ENCODE measurements at places on chromosomes 12 and 14.

- peak; percentile 93 for DNase-seq
Measured at GRCh38 chr12:63955831-63956666, 111.5 kb downstream of the SRGAP1 start.

GRCh38 chr12:673849-674248 lies 10.6 kb upstream of the NINJ2 start:
- DNase-seq = no peak

- DNase-seq = peak; percentile 90
Measured at GRCh38 chr12:24226745-24227350, 277.4 kb upstream of the SOX5 start.

- DNase-seq = no peak
Measured at GRCh38 chr12:47122602-47123001, 42.8 kb upstream of the AMIGO2 start.

DNA sequence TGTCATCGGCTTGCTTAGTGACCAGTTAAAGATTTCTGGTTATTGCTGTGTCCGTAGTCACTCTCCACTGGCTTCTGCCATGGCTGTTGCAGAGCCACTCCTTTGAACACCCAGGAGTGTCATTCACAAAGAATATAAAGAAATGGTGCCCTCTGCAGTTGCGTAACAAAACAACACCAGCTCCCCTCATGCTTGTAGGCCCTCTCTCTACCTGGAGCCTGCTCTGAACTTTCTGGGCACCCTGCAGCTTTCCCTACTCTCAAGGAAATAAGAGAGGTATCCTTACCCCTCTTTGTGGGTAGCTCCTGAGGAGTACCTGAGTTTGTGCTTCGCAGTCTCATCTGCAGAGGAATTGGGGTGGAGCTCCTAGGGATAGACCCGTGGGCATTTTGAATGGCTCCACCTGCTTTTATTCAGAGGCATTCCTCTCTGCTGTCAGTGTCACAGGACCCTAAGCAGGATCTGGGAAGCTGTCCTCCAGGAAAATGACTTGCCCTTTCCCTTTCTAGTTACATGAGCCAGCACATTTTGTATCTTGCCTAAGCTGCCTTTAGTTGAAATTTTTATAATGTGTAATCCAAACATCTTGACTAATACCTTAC lies 97.2 kb upstream of the TMEM260 start:
- DNase-seq = peak; percentile 13

GRCh38 chr14:29236848-29237247 lies 470.3 kb downstream of the FOXG1 start:
- DNase-seq = peak; percentile 66

DNA sequence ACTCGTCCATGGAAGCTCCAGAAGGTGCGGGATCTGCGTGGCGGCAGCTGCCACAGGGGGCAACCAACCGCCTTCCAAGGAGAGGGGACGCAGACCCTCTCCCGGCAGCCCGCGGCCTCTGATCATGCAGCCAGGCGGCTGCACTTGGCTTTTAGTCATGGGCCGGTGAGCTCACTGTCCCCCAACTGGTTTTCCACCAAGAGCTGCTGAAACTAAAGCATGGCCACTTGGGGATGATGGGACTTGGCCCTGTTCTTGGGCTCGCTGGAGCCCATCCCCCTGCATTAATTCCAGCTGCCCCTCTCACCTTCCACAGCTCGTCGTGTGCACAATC lies 39.1 kb downstream of the CCDC85C start:
- DNase-seq = no peak

DNA sequence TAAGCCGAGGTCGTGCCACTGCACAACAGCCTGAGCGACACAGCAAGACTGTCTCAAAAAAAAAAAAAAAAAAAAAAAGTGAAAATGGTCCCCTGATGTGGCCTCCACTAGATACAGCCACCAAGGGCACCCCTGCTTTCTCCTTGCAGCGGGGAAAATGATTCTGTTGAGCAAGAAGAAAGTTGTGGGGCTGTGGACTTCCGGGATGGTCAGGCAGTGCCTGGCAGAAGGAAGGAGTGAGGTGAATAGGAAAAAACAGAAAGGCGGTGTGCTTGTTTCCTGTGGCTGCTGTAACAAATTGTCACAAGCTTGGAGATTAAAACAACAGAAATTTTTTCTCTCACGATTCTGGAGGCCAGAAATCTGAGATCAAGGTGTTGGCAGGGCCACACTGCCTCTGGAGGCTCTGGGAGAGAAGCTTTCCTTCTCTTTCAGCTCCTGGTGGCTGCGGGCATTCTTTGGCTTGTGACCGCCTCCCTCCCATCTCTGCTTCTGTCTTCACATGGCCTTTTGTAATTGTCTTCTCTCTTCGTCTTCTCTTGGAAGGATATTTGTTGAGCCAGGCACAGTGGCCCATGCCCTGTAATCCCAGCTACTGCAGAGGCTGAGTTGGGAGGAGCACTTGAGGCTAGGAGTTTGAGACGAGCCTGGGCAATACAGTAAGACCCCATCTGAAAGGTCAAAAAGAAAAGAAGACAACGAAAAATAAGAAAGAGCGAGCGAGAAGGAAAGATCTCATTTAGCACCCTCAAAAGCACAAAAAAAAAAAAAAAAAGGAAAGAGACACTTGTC lies 116.6 kb upstream of the MED13L start:
- no peak for DNase-seq

DNA sequence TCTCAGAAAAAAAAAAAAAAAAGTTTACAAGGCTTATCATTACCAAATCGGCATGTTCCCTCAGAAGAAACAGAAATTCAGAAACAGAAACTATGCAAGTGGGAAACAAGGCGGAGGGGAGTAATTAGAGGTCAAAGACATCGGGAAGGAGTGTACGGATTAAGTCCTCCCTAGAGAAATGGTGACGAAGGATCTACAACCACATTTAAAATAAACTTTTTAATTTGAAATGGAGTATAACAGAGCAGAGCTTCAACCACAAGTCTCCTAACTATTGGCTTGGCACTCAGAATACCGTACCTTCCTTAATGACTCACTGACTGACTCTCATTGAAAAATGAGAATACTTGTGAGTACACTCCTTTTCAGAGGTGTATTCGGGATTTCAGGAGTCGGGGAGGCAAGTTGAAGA lies 908 bp downstream of the ENTPD5 start:
- DNase-seq = peak; percentile 71
